AG08396 (cell line): ENCODE measurements at places on chromosomes 6 and 20.

- no peak for DNase-seq
Observed at GRCh38 chr20:55882910-55883309, 122.4 kb downstream of the CBLN4 start.

- no peak for DNase-seq
Observed at GRCh38 chr6:90978046-90978445, 391.2 kb upstream of the MAP3K7 start.

- no peak for DNase-seq
Observed at GRCh38 chr6:73085443-73085871, 139.8 kb downstream of the KHDC1L start.

DNA sequence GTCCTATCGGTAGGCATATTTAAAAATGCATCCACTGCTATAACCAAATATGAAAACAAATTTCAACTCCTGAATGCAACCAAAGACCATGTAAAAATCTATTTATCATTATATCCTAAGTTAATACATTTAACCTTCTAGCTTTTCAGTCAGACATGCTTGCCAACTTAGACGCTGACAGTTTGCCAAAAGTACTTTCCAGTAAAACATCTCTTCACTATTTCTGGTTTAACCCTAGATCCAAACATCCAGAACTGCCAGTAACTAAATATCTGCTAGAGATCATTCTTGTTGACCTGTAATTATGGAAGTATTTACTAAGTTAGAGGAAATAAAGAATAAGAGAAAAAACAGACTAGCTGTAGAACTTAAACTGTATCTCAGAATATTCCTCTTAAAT lies 210.2 kb upstream of the THEMIS start:
- DNase-seq, result no peak

DNA sequence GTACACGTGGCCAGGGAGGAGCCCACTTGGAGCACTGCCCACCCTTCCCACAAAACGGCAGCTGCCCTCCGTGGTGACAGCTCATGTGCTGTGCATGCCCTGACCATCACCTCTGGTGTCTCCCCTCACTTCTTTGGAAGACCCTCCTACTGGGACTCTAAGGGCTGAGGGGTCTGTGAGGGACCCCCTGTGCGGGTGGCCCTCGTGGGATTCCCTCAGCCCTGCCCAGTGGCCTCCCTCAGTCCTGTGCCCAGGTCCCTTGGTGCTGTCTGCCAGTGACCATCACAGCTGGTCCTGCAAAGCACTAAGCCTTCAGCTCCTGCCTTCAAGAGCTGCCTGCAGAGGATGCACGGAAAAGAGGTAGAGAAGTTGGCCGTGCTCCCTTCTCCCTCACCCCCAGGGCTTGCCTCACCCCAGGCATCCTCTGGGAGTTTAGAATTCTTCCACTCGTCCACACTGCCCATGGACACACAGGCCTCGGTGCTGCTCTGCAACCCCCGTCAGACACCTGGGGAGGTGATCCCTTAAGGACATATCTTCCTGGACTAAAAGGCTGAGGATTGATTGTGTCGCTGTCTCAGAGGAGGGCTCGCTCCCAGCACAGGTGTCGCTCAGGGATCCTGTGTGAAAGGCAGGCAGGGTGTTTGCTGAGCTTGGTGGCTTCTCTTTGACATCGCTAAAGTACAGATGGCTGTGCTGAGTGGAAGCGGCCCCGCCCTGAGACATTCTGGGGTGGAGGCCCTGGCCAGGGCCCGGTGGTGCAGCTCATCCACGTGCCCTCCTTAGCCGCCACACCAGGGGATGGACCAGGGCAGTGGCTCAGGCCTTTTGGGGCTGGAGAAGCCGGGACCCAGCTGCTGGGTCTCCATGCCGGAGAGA lies 119.5 kb upstream of the FRMD1 start:
- DNase-seq, result no peak

DNA sequence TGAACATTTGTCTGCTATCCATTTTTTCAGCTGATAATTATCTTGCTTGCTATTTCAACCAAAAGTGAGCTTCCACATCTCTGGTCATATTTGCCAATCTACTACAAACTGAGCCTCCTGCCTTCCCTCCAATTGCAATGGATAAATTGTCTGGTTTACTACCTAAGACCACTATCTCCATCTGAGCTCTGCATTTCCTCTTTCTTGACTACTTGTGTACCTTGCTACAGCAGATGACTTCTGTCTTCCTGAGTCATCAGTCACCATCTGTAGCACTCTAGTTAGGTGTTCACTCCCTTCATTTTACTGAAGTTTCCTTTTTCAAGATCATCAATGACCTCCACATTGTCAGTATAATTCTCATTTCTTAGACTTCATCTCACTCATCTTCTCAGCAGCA lies 33.5 kb upstream of the PHIP start:
- DNase-seq, result no peak

- DNase-seq, result no peak
Observed at GRCh38 chr20:3653921-3654320, 9.3 kb downstream of the GFRA4 start.

DNA sequence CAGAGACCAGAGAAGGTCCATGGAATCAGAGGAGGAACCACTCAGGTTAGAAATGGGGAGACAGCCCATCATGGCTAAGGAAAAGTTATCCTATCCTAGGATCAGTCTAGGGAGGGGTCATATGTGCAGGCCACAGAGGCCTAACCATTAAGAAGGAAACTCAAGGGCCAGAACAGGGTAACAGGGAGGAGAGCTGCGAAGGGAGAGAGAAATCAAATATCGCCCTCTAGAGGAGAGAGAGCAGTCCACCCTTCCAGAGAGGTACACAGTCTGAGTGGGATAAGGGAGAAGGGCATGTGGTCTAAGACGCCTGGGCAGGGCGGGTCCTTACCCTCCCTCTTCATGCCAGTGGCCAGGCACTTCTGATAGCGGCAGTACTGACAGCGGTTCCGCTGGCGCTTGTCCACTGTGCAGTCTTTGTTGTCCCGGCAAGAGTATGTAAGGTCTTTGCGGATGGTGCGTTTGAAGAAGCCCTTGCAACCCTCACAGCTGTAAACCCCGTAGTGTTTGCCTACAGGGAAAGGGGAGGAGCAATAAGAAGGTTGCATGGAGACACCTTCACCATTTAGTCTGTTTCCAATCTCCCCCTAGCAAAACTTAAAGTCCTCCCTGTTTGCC lies 2.9 kb downstream of the RXRB start:
- DNase-seq, result peak; percentile 84

GRCh38 chr6:163301726-163302635 lies 112.5 kb upstream of the QKI start:
- no peak for DNase-seq
